ENCODE measurements at places on chromosomes 16 and 17. TPM values are rescaled to one million over a fixed set of nuclear protein-coding genes. Genes with fewer than 3 reads are reported as not detected.

GRCh38 chr16:76963614-76964315 lies 227.2 kb upstream of the MON1B start:
- DNase-seq = no peak

DNA sequence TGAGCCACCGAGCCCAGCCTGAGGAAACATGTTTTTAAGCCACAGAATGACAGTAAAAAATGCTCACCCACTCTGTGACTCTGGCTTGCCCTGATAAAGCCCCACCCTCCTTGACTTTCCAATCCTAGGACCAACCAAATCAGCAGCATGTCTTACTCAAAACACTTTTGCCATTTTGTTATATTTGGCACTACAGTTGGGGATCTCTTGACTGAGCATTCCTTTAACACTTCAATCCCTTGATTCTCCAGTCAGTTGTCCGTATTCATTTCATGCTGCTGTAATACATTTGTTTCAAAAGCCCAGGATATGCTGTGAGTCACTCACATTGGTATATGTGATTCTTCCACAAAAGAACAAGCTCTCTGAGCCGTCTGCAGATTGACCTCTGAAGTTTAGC lies 8.2 kb downstream of the MYH3 start:
- DNase-seq = no peak

DNA sequence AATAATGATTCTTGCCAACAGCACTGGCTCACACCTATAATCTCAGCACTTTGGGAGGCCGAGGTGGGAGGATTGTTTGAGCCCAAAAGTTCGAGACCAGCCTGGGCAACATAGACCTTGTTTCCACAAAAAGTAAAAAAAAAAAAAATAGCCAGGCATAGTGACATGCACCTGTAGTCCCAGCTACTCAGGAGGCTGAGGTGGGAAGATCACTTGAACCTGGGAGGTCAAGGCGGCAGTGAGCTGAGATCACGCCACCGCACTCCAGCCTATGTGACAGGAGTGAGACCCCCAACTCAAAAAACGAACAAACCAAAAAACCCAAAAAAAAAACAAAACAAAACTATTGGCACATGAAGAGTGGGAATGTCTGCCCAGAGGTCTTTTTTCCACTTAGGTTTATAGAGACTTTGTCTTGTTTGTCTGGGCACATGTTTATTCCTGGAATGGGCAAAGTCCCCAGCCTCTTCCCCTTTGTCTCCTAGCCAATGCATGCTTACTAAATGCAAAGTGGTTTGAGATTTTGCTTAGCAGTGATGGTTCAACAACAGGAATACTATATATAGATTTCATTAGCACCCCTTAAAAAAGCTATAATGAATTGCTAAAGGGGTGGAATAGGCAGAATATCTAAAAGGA lies 25.9 kb downstream of the NMT1 start:
- no peak for DNase-seq

GPRC5B gene
- total RNA-seq = 81.5 TPM

DNA sequence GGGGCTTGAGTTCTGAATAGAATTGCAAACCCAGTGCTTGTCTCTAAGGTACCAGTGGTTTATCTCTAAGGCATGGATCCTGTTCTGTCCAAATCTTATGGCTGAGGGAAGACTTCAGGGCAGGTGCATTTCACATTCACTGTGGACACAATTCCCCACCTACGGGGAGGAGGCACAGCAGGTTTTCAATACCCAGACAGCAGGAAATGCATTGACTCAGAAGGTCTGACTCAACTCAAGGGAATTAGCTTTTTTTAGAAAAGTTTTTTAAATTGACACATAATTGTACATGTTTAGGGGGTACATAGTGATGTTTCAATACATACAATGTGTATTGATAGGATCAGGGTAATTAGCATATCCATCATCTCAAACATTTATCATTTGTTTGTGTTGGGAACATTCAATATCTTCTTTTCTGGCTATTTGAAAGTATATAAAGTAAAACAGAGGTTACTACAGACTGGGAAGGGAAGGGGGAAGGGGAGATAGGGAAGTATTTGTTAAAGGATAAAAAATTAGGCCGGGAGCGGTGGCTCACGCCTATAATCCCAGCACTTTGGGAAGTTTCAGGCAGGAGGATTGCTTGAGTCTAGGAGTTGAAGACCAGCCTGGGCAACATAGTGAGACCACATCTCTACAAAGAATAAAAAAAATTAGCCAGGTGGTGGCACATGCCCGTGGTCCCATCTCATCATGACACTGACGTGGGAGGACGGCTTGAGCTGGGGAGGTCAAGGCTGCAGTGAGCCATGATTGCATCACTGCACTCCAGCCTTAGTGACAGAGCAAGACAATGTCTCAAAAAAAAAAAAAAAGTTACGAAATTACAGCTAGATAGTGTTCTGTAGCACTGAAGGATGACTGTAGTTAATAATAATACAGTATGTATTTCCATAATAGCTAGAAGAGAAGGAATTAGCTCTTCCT lies 54.9 kb downstream of the RGS9 start:
- DNase-seq = no peak
